ENCODE measurements at places on chromosomes 11 and 22.

GRCh38 chr11:44648109-44648508 lies 78.7 kb upstream of the TSPAN18 start:
- no peak for DNase-seq

- no peak for DNase-seq
Observed at GRCh38 chr11:93988455-93988854, 32.7 kb upstream of the HEPHL1 start.

DNA sequence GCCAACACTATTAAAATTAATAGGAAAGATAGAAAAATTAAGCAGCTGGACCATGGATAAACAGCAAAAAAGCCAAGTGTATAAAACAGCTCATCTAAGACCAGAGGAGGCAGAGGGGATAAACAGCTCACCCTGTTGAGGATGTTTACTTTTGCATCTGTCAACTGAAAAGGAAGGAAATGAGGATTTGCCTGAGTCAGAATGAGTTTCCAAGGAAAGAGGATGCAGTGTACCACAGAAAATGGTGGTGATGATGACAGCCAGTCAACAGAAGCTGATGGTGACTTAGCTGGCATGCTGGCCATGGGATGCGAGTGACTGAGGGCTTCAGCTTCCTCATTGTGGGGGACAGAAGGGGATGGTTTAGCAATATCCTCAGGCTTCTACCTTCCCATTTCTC lies 183.5 kb downstream of the KIRREL3 start:
- DNase-seq, result no peak

GRCh38 chr11:15826826-15827225 lies 529.5 kb downstream of the SOX6 start:
- no peak for DNase-seq

- no peak for DNase-seq
Observed at GRCh38 chr11:77249427-77249826, 52.1 kb downstream of the GDPD4 start.

GRCh38 chr11:20093775-20094174 lies 66.5 kb downstream of the DBX1 start:
- no peak for DNase-seq

Data from stimulated activated CD8-positive, alpha-beta memory T cell treated with anti-CD3 and anti-CD28 coated beads, Interleukin-15, amount 100 ng/mL, for 24 hours (primary cell).